DMS153 (cell line): ENCODE measurements at places on chromosomes 5 and 9.

DNA sequence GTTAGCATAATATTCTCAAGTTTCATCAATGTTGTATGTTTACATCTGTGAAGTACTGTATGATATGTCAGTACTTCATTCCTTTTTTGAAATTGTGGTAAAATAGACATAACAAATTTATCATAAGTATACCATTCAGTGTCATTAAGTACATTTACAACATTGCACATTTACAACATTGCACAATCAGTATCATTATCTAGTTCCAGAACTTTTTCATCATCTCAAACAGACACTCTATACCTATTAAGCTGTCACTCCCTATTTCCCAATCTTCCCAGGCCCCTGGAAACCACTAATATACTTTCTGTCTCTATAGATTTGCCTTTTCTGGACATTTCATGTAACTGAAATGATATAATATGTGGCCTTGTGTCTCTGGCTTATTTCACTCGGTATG, 75.1 kb upstream of the ATG10 start:
- no peak for DNase-seq

DNA sequence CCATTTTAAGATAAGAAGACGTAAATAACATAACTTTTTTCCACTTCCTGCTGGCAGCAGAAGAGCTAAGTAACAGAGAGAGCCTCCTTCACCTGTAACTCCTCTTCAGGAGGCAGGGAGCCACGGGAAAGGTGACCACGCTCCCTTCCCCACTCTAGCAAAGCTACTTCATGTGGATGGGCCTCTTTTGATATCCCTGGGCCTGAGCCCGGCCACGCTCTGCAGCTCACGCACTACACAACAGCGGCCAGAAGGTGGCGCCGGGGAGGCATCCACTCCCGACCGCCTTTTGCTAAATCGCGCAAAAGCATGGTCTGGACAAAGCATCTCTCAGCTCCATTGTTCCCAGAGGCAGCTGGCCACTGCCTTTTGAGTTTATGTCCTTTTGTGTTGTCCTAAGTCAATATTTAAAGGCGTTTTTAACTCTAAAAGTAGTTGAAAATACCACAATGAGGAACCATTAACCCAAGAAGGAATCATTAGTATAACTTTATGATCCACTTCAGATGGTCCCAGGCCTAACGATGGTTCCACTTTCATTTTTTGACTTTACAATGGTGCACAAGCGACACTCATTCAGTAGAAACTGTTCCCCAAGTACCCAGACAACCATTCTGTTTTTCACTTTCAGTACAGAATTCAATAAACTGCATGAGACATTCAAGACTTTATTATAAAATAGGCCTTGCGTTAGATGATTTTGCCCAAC, 23.6 kb downstream of the CMBL start:
- DNase-seq = peak; percentile 94

GRCh38 chr5:138611678-138612218, 36.5 kb upstream of the HSPA9 start:
- DNase-seq = no peak

DNA sequence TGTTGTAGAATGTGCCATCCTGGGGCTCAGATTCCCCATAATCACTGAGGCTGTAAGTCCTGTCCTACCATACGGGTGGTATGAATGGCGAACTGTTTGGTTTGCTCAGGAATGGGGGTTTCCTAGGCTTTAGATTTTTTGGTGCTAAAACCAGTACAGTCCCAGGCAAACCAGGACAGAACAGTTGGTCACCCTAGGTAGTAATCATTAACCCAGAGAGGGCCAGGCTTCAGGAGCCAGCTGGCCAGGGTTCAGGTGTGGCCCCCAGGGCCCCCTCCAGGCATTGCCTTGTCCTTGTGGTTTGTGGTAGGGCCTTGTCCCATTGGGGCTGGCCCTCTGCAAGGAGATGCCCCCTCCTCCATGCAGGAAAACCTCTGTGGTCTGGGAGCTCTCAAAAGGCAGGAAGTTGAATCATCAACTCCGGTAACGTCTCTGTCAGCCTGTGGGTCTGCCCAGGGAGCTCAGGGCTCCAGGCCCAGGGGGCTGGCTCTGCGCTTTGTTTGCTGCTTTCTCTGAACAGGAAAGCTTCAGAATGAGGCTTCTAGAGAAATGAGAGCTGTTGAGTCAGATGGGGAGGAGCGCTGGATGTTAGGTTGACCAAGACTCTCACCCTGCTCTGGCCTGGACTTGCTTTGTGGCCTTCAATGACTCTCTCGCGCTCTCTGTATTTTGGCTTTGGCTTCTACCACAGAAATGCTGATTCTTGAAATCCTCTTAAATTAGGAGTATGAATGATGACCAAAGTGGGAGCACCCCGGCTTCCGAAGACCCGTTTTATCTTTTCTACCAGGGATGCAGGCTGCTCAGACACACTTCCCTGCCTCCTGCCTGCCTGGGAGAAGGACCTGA, 22.2 kb upstream of the JADE2 start:
- DNase-seq = no peak

DNA sequence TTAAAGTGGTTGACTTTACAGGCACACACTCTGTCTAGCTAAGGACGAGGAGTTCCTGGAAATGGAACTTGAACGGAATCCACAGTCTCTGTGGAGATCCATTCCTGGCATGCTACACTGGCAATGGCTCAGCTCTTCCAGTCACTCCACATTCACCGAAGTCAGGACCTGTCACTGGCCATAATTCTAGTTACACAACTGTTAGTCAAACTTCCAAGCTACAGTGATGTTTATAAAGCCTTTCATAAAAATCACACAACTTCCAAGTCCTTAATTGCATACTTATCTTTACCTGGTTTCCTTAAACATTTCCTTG, 15.7 kb downstream of the CDC14B start:
- no peak for DNase-seq
